ENCODE measurements at places on chromosomes 7 and 10. TPM values are rescaled to one million over a fixed set of nuclear protein-coding genes. Genes with fewer than 3 reads are reported as not detected.

DNA sequence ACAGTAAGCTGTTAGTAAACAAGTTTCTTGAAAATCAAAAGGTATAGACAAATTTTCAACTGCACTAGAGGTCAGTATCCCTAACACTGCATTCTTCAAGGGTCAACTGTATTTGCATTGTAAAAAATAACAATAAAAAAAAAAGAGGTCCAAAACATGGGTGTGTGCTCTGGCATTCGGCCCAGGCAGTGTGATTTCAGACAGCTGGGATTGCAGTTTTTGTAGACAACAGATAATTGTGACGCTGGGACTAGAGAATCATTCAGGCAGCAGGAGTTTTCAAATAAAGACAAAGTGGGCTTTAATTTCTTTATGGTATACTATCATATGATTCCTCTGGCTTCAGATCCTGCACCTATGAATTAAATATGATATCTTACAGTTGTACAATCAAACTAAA, 543.2 kb upstream of the SEMA3D start:
- H3K36me3 ChIP-seq = peaks cover 13% of the 10 kb centered on the region
- no peak overlapping the region for H3K27ac ChIP-seq
- H3K27me3 ChIP-seq = peaks cover 3% of the 10 kb centered on the region
- no peak for DNase-seq
- H3K4me1 ChIP-seq = no peaks in the 10 kb centered on the region

GRCh38 chr7:44056681-44057080, 8.7 kb downstream of the PGAM2 start:
- H3K27me3 ChIP-seq = no peaks in the 10 kb centered on the region
- no peak for DNase-seq
- no peaks in the 10 kb centered on the region for H3K4me1 ChIP-seq
- H3K27ac ChIP-seq = no peak overlapping the region
- peaks cover 51% of the 10 kb centered on the region for H3K36me3 ChIP-seq

- no peaks in the 10 kb centered on the region for H3K36me3 ChIP-seq
- H3K27ac ChIP-seq = no peak overlapping the region
- H3K4me3 ChIP-seq = no peak overlapping the region
- DNase-seq = no peak
- H3K27me3 ChIP-seq = no peaks in the 10 kb centered on the region
Measured at GRCh38 chr10:63313066-63313717, 152.6 kb downstream of the JMJD1C start.

WNT2 gene
- not detected for total RNA-seq

GRCh38 chr7:132114411-132114810, 461.9 kb downstream of the PLXNA4 start:
- no peaks in the 10 kb centered on the region for H3K27me3 ChIP-seq
- DNase-seq = no peak
- peaks cover 8% of the 10 kb centered on the region for H3K4me1 ChIP-seq
- H3K27ac ChIP-seq = no peak overlapping the region
- no peaks in the 10 kb centered on the region for H3K36me3 ChIP-seq

DNA sequence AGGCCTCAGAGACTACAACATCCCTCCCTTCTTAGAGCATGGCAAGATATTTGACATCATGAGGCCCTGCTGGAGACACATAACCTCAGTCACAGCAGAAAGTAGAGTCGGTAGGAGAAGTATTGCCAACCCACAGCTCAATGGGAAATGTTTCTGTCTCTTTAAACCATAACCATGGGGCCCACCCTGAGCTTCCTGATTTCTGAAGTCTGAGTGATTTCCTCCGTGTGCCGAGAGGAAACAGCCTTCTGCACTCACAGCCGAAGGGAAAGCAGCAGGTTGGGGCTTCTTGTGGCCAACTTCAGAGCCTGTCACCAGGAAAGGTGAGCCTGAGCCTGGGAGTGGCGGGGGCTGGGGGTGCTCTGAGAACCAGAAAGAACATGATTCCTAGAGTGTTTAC, at the start of gene GIMAP1:
TSS of gene GIMAP1 (plus strand) at position 246 of the 400 bp plus-strand sequence. CDS start 2,435 bp downstream, outside the sequence.
- no peaks in the 10 kb centered on the region for H3K4me1 ChIP-seq
- no peak for DNase-seq
- H3K4me3 ChIP-seq = no peak within 1 kb of the TSS
- peaks cover 91% of the 10 kb centered on the region for H3K27me3 ChIP-seq

Data from WTC11 (cell line).